ENCODE measurements at places on chromosomes 11 and 22.

- no peak for DNase-seq
Measured at GRCh38 chr22:36204001-36204631, 2.5 kb upstream of the APOL4 start.

DNA sequence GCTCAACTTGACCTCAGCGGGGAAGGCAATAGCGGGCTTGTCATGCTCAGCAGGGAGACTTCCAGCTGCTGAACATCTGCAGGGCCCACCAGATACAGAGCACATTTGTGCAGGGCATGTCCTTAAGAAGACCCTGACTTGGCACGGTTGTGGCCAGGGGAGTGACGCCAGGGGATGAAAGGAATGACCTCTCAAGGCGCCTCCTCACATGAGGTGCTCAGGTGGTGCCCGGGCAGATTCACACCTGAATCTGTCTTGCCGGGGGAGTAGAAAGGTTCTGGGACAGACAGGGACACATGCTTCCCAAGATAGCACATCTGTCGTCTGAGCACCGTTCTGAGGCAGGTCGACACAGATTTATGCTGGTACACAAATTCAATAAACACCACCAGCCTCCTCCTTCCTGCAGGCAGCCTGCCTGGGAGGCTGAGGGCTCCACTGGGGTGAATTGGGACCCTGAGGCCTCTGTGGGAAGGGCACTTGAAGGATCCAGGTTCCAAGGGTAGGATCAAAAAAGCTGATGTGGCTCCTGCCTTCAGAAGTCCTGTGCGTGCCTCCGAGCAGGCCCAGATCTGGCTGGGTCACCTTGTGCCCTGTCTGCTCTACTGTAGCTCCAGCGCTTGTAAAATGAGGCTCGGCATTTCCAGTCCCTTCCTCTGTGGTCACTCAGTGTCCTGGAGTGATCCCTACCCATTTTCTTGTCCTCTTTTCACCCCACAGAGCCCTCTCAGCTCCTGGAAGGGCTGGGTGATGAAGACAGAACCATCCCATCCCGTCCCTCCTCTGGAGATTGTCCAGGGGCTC, 49.6 kb upstream of the NECTIN1 start:
- no peak for DNase-seq

DNA sequence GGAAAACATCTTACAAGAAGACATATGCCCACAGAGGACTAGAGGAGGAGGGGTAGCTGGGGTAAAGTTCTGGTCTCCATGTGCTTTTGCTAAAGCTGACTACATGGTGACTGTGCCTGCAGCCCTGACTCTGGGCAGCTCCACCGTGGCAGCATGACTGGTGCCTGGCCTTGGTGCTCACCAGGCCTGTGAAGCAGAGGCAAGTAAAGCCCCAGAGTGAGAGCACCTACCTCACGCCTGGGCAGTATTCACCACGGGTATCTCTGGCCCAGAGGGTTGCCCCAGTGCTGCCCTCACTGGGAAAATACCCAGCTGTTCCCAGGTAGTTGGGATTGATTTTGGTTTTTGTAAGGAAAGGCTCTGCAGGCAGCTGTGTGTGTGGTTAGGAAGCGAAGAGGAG, 78.3 kb downstream of the CTTN start:
- DNase-seq = no peak

DNA sequence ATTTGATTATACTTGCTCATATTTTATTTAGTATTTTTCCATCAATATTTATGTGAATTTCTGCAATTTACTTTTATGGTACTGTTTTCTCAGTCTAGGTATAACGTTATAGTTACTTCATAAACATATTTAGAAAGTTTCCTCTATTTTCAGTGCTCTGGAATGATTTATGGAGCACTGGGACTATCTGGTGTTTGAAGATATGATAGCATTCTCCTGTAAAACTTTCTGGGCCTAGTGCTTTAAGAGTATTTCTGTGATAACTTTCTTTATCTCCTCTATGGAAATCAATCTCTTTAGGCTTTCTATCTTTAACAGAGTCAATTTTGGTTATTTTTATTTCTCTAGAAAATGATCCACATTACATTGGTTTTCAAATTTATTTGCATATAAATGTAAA, 85.1 kb downstream of the SOX6 start:
- no peak for DNase-seq

- no peak for DNase-seq
Measured at GRCh38 chr22:26894766-26895485, 237.5 kb downstream of the MIAT start.

All from progenitor cell of endocrine pancreas (in vitro differentiated cells).